ENCODE measurements at places on chromosomes 3 and 15.

DNA sequence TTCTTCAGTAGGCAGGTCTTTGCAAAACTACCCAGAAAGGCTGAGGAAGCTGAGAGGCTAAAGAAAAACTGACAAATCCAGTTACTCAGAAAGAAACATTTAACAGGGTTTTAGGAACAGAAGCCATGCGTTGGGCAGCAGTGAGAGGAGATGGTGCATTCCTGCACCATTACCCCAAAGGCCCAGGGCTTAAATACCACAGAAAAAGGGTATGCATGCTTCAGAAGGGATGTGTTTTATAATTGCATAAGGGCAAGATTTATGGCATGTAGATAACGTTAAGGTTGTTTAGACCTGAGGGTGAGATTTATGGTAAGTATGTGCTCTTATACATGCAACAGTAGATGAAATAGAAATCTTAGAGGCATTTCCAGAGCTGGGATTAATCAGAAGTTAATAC, 10.0 kb downstream of the C3orf52 start:
- no peak for DNase-seq

GRCh38 chr3:27307566-27307965, 61.6 kb downstream of the NEK10 start:
- DNase-seq: no peak

DNA sequence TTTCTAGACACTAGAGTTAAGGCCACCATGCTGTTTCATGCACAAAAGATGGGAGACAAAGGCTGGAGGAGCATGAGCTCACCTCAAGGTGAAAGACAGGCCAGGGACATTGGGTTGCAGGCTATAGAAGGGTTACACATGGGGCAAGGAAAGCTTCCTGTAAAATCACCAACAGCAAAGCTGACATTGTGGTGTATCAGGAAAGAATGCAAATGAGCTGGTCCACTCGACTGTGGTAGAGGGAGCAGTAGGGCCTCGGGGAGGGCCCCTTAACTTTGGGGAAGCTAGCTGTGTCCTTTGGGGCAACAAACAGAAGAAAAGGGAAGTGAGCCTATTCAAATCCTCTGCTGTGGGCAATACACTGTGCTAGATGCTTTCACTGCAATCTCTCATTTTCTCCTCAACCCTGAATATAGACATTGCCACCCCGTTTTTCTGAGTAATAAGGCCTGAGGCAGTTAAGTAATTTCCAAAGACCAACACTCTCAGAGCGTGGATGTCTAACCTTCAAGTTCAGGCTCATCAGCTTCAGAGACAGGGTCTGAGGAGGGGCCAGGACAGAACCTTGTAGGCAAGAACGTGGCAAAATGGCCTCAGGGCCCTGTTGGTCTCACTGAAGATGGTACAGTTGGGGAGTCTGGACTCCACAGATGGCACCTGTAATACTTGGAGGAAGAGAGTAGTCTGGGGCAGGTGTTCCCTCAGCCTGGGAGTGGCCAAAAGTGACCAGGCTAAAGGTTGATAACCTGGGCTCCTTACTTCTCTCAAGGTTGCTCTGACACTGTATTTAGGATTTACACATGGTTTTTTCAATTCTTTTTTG, 24.1 kb downstream of the CX3CR1 start:
- no peak for DNase-seq

DNA sequence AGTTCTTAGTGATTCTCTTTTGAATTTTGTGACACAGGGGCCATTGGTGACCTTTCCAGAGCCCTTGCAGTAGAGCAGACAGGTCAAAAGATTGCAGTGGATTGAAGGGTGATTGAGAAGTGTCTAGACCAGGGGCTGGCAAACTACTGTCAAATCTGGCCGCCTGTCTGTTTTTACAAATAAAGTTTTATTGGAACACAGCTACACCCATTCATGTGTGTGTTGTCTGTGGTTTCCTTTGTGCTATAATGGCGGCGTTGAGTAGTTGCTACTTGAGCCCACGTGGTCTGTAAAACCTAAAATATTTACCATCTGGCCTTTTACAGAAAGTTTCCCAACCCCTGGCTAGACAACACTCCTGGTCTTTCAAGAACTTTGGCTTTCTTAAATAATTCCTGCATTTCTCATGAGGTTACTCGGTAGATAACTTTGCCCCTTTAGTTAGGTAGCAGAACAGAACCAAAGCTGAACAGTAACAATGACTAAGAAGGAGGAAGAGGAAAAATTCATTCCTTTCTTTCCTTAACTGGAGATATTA, 265.1 kb upstream of the NR2E3 start:
- no peak for DNase-seq

DNA sequence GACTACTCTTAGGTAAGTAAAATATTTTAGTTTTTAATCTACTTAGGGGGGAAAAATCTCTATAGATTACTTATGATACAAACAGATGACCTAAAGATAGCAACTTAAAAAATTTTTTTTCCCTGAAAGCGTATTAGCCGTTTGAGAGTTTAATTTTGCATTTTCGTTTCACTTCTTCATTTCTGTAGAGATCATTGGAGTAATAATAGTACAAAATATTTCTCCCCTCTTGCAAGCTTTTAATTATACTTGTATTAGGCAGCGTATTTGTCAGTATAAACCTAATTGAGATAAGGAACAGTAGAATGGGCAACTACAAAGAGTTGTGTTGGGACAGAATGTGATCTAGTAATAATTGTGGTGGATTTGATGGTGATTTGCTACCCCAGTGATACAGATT, 10.3 kb downstream of the SKIL start:
- DNase-seq: no peak

- no peak for DNase-seq
Observed at GRCh38 chr3:196184881-196185280, 26.3 kb downstream of the ZDHHC19 start.

DNA sequence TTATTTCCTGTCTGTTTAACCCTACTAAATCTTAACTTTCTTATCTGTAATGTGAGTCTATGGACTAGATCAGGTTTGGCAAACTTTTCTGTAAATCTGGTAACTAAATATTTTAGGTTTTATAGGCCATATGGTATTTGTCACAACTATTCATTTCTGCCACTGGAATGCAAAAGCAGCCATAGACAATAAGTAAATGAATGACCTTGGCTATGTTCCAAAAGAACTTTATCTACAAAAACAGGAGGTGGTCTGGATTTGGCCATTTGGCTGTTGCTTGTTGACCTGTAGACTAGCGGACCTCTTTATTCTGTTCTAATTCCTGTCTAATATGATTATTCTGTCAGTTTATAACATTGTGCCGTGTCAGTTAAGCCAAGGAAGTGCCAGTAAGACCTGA, 314.2 kb downstream of the LPP start:
- DNase-seq: no peak

DNA sequence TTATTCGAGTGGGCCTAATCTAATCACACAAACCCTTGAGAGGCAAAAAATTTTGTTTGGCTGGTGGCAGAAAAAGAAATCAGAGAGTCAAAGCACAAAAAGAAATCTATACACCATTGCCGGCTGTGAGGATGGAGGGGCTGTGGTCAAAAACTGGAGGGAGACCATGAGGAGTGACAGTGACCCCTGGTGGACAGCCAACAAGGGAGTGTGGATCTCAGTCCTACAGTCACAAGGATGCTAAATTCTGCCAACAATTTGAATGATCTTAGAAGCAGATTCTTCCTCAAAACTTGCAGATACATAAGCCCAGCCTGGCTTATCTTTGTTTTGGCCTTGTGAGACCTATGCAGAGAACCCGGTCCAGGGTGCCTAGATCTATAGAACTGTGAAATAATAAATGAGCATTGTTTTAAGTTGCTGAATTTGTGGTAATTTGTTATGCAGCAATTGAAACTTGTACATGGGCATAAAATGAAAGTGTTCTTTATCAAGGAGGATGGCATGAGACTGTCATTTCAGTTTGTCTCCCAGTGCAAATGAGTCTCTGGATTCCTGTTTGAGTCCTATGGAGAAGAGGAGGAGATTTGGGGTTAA, 103.0 kb upstream of the ARHGEF26 start:
- no peak for DNase-seq

DNA sequence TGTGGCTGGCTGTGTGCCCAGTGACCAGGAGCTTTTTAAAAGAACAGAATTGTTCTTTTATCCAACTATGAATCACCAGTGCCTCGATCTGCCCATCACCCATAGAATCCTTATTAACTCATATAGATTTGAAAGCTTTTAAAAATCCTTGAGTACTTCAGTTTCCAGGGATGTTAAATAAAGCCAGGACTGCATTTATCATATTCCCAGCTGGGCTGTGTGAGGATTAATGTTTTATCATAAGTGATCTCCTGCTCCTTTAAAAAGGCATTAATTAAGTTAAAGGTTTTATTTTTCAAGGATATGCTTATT, 234.0 kb downstream of the MYRIP start:
- no peak for DNase-seq

DNA sequence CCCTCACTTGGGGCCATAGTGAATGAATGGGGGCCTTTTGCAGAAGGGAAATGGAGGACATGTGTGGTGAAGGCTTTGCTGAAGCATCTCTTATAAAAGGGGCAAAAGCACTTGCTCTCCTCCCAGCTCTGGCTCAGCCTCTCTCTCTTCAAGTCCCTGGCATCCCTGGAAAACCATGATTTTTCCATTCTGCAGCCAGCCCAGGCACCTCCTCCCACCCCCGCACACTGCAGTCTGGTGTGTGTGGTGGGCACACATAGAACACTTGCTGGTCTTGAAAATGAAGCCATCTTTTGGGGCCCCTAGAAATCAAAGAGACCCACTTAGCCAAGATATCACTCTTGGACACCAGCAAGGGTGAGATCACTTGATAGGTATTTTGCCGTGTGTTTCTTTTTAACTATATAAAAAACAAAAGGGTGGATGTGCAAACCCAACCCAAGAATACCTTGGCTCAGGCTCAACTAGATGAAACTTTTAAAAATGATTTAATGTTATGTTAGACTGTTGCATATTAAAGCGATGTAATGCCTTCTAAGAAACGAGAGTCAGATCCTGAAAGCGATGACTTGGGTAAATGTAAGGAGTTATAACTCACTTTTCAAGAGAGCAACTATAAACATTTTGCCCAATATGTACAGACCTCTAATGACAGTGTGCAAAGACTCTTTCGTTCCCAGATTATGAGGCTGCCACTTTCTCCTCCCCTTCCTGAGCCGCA, 16.4 kb upstream of the ALDH1A3 start:
- DNase-seq: no peak

GRCh38 chr3:184910664-184911063, 98.7 kb downstream of the VPS8 start:
- DNase-seq: no peak

DNA sequence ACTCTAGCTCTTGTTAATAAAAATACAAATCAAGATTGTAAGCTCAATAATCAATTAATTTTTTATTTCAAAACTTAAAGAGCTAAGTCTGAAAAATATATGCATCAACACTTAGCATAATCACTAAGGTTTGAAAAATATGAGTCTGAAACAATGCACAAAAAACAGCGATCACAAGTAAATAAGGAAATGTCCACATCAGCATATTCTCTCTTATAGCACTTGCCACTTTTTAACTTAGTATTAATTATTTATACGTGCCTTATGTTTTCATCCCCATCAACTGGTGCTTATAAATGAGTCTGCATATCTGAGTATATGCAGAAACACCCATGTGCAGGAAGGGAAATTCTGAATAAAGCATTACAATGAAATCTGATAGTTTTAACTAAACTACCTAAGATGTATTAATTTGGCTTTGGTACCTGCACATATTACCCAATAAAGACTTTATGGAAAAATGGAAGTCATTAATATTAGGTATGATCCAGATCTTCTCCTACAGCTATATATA, 28.3 kb downstream of the AQR start:
- DNase-seq: no peak

- DNase-seq: peak; percentile 30
Observed at GRCh38 chr15:72599855-72600464, 54.5 kb upstream of the GOLGA6B start.

DNA sequence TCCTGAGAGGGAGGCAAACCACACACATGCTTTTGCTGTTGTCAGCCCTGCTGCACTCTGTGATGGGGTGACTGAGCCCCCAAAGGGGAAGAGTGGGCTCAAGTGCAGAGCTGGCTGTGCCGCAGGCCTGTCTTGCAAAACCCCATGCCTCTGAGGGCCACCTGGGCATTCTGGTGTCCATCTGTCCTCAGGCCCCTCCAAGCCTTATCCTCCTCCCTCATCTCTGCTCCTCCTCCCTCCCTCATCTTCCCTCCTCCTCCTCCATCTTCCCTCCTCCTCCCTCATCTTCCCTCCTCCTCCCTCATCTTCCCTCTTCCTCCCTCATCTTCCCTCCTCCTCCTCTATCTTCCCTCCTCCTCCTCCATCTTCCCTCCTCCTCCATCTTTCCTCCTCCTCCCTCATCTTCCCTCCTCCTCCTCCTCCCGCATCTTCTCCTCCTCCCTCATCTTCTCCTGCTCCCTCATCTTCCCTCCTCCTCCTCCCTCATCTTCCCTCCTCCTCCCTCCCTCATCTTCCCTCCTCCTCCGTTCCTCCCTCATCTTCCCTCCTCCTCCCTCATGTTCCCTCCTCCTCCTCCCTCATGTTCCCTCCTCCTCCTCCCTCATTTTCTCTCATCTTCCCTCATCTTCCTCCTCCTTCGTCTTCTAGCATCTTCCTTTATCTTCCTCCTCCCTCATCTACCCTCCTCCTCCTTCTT, 40.6 kb downstream of the CHDH start:
- no peak for DNase-seq

DNA sequence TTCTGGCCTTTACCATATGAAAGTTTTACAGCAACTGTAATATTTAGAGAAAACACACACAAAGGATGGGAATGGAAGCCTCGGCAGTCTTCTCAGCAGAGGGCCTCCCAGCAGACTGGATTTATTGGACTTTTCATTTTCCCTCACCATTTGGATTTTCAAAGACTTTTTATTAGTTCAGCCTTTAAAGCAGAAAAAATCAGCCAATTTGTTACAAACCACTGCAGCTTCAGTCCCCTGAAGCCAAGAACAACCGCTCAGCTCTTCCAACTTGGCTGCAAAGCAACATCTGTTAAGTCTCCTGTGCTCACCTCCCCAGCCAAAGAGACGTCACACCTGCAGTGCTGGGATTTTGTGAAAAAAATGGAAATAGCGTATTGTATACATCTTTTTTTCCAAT, 120.8 kb downstream of the GMPS start:
- DNase-seq: no peak

DNA sequence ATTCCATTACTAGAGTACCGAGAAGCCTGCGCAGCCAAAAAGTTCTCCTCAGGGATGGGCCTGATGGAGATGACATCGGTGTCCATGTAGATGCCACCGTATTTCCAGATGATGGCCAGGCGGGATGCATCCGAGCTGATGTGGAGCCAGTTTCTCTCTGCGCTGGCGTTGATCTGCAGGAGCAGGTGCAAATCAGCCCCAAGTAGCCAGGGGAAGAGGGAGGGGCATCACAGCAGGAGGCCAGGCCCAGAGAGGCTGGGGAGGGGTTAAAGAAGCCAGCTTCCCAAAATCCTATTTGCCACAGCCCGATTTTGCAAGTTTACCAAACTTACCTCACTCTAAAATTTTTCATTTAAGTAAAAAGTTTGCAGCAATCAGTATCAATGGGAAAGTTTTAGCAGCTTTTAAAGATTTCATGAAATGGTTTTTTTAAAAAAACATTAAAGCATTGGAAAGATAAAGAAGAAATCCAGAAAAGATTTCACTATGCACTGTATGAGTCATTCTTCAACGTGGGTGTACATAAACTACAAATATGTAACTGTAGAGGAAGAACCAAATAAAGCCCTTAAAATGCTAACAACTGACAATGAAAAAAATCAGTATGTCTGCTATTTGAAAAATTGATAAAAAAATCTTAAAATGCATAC, 7.4 kb downstream of the A4GNT start:
- DNase-seq: no peak

All from activated naive CD4-positive, alpha-beta T cell treated with anti-CD3 and anti-CD28 coated beads, Interleukin-2, amount 50 U/mL, for 72 hours (primary cell).